ENCODE measurements at places on chromosomes 13 and 19. TPM values are rescaled to one million over a fixed set of nuclear protein-coding genes. Genes with fewer than 3 reads are reported as not detected.

DNA sequence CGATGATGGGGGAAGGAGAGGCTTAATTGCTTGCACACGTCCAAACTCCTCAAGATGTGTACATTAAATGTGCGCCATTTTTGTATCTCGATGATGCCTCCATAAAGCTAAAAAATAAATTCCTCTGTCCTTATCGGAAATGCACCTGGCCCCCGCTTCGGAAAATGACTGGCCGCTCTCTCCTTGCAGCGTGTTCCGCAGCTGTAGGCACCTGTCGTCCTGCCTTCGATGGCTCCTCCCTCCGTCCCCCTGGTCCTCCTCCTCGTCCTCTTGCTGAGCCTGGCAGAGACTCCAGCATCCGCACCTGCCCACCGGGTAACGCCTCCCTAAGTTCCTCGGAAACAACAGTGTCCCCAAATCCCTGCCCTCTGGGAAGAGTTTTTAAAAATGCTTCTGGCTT is 1.1 kb downstream of the GALP start:
- H3K4me1 ChIP-seq: peaks cover 1% of the 10 kb centered on the region
- no peaks in the 10 kb centered on the region for H3K36me3 ChIP-seq
- no peaks in the 10 kb centered on the region for H3K27me3 ChIP-seq
- DNase-seq: no peak
- H3K27ac ChIP-seq: no peak overlapping the region
- no peak overlapping the region for H3K4me3 ChIP-seq

Gene ZFP28
- total RNA-seq: 4.7 TPM

- no peak for DNase-seq
- H3K36me3 ChIP-seq: no peaks in the 10 kb centered on the region
- H3K27me3 ChIP-seq: no peaks in the 10 kb centered on the region
- H3K4me3 ChIP-seq: no peak overlapping the region
- no peak overlapping the region for H3K27ac ChIP-seq
Observed at GRCh38 chr13:76414320-76414719, 471.9 kb downstream of the KCTD12 start.

- H3K27me3 ChIP-seq: no peaks in the 10 kb centered on the region
- DNase-seq: no peak
- no peak overlapping the region for H3K27ac ChIP-seq
- no peaks in the 10 kb centered on the region for H3K36me3 ChIP-seq
- H3K4me3 ChIP-seq: no peak overlapping the region
Observed at GRCh38 chr13:41546372-41547190, 89.2 kb downstream of the RGCC start.

- H3K4me1 ChIP-seq: peaks cover 3% of the 10 kb centered on the region
- H3K27me3 ChIP-seq: peaks cover 24% of the 10 kb centered on the region
- DNase-seq: no peak
Observed at GRCh38 chr13:99866781-99867180, 104.8 kb downstream of the ZIC5 start.

DNA sequence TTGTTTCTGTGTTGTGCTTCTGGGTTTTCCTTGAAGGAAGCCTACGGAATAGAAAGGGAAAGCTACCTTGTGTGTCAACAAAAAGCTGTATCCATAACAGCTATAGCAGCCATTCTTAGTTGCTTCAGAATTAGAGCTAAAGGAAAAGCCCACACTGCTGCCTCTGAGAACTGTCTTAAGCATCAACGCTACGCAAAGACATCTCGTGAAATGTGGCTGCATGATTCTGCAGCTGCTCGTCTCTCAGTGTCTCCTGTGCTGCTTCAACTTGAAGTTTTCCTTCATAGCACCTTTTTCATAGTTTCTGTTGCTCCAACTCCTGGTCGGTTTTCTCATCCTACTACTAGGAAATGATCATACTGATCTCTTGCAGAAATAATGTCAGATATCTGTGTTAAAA is 140.9 kb upstream of the MAB21L1 start:
- H3K4me1 ChIP-seq: peaks cover 2% of the 10 kb centered on the region
- no peak overlapping the region for H3K4me3 ChIP-seq
- no peaks in the 10 kb centered on the region for H3K36me3 ChIP-seq
- no peak for DNase-seq
- H3K27ac ChIP-seq: no peak overlapping the region
- no peaks in the 10 kb centered on the region for H3K27me3 ChIP-seq

Gene POU2F2
- 40.4 TPM for total RNA-seq

GRCh38 chr13:69094485-69094884 is 1013.1 kb upstream of the ATXN8OS start:
- H3K27me3 ChIP-seq: no peaks in the 10 kb centered on the region
- no peaks in the 10 kb centered on the region for H3K4me1 ChIP-seq
- no peaks in the 10 kb centered on the region for H3K36me3 ChIP-seq
- no peak overlapping the region for H3K4me3 ChIP-seq

GRCh38 chr19:869245-870177 is 10.0 kb downstream of the CFD start:
- peaks cover 9% of the 10 kb centered on the region for H3K4me1 ChIP-seq
- H3K4me3 ChIP-seq: no peak overlapping the region
- no peak for DNase-seq
- H3K27me3 ChIP-seq: no peaks in the 10 kb centered on the region
- H3K27ac ChIP-seq: peak overlapping the region; percentile 49

Gene NEK3
- total RNA-seq: 2.6 TPM

- no peaks in the 10 kb centered on the region for H3K4me1 ChIP-seq
- no peak overlapping the region for H3K4me3 ChIP-seq
- H3K36me3 ChIP-seq: no peaks in the 10 kb centered on the region
- H3K27ac ChIP-seq: no peak overlapping the region
- DNase-seq: no peak
Observed at GRCh38 chr13:66378894-66379293, 851.2 kb downstream of the PCDH9 start.

DNA sequence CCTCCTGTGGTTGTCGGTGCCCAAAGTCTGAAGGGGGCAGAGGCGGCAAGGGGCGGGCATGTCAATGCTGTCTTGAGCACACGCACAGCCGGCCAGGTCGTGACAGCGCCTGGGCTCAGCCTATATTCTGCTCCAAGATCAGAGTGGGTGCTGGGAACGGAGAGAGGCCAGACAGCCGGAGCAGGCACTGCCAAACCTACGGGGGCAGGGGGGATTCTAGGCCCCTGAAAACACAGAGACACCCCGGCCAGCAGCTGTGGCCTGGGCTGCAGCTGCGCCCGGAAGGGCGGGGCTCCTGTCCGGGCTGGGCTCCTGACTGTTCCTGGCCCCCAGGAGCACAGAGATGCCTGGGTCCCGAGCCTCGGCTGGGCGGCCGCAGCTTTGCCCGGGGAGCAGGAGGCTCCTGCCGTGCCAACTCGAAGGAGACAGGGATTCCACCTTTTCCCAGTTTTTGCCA is 2662.9 kb upstream of the PCDH20 start:
- no peak for DNase-seq
- no peak overlapping the region for H3K27ac ChIP-seq
- no peak overlapping the region for H3K4me3 ChIP-seq
- no peaks in the 10 kb centered on the region for H3K4me1 ChIP-seq

GRCh38 chr13:107276936-107277335 is 709.0 kb upstream of the ARGLU1 start:
- no peak overlapping the region for H3K27ac ChIP-seq
- H3K27me3 ChIP-seq: no peaks in the 10 kb centered on the region
- H3K36me3 ChIP-seq: no peaks in the 10 kb centered on the region

Gene HNRNPA1L2
- total RNA-seq: 9.7 TPM

GRCh38 chr19:17948514-17948900 is 15.7 kb downstream of the CCDC124 start:
- peaks cover 36% of the 10 kb centered on the region for H3K4me1 ChIP-seq
- peaks cover 46% of the 10 kb centered on the region for H3K27me3 ChIP-seq
- H3K4me3 ChIP-seq: peak overlapping the region; percentile 56
- DNase-seq: no peak
- no peaks in the 10 kb centered on the region for H3K36me3 ChIP-seq

Gene GFY
- total RNA-seq: not detected

GRCh38 chr13:30774214-30774730 is 38.9 kb downstream of the ALOX5AP start:
- H3K27me3 ChIP-seq: no peaks in the 10 kb centered on the region
- peaks cover 72% of the 10 kb centered on the region for H3K36me3 ChIP-seq
- DNase-seq: peak; percentile 71
- peak overlapping the region; percentile 42 for H3K4me3 ChIP-seq
- H3K4me1 ChIP-seq: peaks cover 43% of the 10 kb centered on the region
- peak overlapping the region; percentile 89 for H3K27ac ChIP-seq

DNA sequence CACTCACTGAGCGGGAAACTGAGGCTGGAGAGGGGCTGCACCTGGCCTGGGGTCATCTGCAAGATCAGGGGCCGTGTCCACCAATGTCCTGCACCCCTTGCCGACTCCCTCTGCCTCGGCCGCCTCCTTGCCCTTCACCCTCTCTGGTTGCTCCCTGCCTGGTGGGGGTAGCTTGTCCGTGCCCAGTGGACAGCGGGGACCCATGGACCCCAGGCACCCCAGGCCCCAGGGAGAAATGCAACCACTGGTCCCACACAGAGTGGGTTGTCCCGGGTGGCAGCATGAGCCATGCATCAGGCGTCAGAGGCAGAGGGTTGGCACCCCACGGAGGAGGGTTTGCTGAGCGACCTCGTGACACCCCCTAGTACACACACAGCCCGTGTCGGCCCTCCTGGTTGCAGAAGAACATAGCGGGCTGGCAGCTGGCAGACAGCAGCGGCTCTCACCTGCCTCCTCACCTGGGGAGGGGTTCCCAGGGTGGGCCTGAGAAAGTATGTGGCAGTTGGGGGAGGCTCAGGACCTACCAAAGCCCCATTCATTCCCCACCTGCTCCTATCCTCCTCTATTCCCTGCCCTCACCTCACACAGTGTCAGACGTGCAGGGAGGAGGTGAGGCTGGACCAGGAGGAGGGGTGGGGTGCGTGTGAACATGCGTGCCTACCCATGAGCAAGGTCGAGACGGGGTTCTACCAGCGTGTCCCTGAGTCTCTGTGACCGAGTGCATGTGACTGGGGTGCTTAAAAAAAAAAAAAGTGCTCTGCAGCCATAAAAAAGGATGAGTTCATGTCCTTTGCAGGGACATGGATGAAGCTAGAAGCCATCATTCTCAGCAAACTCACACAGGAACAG is 8.7 kb downstream of the ADAMTSL5 start:
- H3K4me3 ChIP-seq: no peak overlapping the region
- peak overlapping the region; percentile 24 for H3K27ac ChIP-seq
- no peak for DNase-seq
- H3K36me3 ChIP-seq: no peaks in the 10 kb centered on the region
- peaks cover 9% of the 10 kb centered on the region for H3K4me1 ChIP-seq
- peaks cover 20% of the 10 kb centered on the region for H3K27me3 ChIP-seq

- no peaks in the 10 kb centered on the region for H3K36me3 ChIP-seq
- H3K4me1 ChIP-seq: no peaks in the 10 kb centered on the region
- H3K27me3 ChIP-seq: peaks cover 7% of the 10 kb centered on the region
- no peak for DNase-seq
- no peak overlapping the region for H3K4me3 ChIP-seq
Observed at GRCh38 chr19:54684527-54684926, 21.7 kb downstream of the LILRB4 start.

- no peak for DNase-seq
- H3K27me3 ChIP-seq: no peaks in the 10 kb centered on the region
- H3K36me3 ChIP-seq: peaks cover 35% of the 10 kb centered on the region
- H3K4me3 ChIP-seq: no peak overlapping the region
- peaks cover 13% of the 10 kb centered on the region for H3K4me1 ChIP-seq
- no peak overlapping the region for H3K27ac ChIP-seq
Observed at GRCh38 chr13:60152904-60153303, 10.8 kb downstream of the DIAPH3 start.

- no peaks in the 10 kb centered on the region for H3K4me1 ChIP-seq
- H3K36me3 ChIP-seq: no peaks in the 10 kb centered on the region
- no peak overlapping the region for H3K4me3 ChIP-seq
- H3K27me3 ChIP-seq: peaks cover 24% of the 10 kb centered on the region
Observed at GRCh38 chr19:29552454-29553280, 26.9 kb downstream of the VSTM2B start.

DNA sequence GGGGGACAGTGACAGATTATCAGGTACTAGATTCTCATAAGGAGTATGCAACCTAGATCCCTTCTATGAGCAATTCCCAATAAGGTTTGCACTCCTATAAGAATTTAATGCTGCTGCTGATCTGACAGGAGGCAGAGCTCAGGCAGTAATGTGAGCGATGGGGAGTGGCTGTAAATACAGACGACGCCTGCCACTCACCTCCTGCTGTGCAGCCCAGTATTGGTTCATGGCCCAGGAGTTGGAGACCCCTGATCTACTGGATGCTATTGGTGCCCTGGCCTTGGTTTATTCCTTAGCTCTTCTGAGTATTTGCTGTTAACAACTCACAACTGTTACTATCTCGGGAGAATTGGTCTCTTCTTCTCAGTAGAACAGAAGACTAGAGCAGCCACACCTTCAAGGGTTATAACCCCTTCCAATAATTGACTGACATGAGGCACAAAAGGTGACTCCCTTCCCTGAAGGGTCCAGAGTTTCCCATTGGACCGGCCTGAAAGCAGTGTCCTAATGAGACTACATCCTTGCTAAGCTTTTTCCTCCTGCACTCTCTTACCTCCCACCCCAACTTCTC is 35.0 kb upstream of the RBM26 start:
- no peak for DNase-seq
- H3K4me3 ChIP-seq: no peak overlapping the region
- H3K4me1 ChIP-seq: peaks cover 7% of the 10 kb centered on the region

GRCh38 chr13:99056381-99057014 is 78.6 kb upstream of the DOCK9 start:
- no peak for DNase-seq
- H3K27ac ChIP-seq: no peak overlapping the region
- no peak overlapping the region for H3K4me3 ChIP-seq
- peaks cover 51% of the 10 kb centered on the region for H3K4me1 ChIP-seq
- no peaks in the 10 kb centered on the region for H3K27me3 ChIP-seq

GRCh38 chr13:22665506-22665905 is 515.3 kb upstream of the SGCG start:
- H3K4me1 ChIP-seq: no peaks in the 10 kb centered on the region
- H3K4me3 ChIP-seq: no peak overlapping the region
- no peaks in the 10 kb centered on the region for H3K27me3 ChIP-seq

DNA sequence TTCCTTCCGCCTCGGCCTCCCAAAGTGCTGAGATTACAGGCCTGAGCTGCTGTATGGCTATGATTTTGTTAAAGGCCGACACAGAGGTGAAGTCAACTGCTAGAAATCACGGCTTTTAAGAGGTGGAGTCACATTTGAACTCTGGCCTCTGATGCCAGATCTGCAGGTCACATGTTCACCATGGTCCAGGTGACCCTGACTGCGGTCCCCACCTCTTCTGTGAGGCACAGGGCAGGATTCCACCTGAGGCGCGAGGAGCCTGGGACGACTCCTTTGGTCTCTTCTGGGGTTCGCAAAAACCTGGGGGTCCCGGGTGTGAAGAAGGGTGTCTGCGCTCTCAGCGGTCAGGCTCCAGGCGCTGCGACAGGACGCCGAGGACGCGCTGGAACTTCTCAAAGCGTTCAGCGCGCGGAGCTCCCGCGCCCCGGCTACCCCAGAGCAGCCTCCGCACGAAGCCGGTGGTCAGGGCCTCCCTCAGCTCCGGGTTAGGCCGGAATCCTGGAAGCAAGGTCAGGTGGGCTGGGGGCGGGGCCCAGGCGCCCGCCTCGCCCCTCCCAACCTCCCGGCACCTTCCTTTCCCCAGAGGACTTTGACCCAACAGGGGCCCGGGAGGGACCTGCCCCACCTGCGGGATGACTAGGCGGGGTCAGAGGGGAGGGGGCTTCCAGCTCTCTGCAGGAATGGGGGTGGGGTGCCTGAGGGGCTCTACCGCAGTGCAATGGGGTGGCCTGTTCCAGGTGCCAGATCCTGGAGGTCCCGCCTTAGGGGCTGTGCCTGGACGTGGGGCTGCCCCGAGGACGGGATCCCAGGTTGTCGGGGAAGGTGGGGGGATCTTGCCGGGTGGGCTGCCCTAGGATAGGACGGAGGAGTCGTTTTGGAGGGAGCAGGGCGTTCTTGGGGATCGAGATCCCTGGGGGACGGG is 13.0 kb downstream of the TRIP10 start:
- H3K27ac ChIP-seq: no peak overlapping the region
- H3K4me3 ChIP-seq: peak overlapping the region; percentile 68
- peaks cover 29% of the 10 kb centered on the region for H3K36me3 ChIP-seq
- DNase-seq: no peak
- peaks cover 12% of the 10 kb centered on the region for H3K4me1 ChIP-seq
